Chondrocyte (in vitro differentiated cells): ENCODE measurements at places on chromosomes 13 and 19.

DNA sequence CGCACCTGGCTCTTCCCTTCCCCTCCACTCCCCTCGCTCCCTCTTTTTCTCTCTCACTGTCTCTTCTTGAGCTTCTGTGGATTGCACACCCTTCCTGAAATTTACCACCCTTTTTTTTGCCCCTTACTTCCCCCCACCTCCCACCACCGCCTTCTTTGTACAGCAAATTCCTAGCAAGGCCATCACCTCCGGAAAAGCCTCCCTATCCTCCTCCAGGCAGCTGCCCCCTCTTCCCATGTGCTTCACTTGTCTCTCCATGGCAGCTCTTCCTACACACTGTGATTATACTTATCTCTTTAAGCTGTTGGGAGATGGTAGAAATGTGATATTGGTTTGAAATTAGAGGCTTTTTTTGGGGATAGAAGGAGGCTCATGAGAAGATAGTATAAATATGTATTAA lies 28.3 kb upstream of the KCTD4 start:
- DNase-seq: no peak

- no peak for DNase-seq
Observed at GRCh38 chr13:45903051-45903813, 51.7 kb upstream of the SIAH3 start.

GRCh38 chr13:61954092-61954491 lies 538.4 kb upstream of the PCDH20 start:
- no peak for DNase-seq

DNA sequence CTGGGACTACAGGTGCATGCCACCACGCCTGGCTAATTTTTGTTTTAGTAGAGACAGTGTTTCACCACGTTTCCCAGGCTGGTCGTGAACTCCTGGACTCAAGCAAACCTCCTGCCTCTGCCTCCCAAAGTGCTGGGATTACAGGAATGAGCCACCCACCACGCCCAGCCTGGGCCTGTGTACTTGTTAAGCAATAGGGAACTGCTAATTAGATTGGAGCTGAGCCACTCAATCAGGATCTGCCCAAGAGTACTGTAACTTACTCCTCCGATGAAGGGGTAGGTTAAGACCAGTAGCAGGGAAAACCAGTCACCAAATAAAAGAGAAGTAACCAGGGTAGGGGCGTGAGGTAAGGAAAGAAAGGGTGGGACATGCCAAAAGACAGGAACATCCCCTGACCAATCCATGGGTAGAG lies 2.3 kb downstream of the DDX39A start:
- DNase-seq: no peak

DNA sequence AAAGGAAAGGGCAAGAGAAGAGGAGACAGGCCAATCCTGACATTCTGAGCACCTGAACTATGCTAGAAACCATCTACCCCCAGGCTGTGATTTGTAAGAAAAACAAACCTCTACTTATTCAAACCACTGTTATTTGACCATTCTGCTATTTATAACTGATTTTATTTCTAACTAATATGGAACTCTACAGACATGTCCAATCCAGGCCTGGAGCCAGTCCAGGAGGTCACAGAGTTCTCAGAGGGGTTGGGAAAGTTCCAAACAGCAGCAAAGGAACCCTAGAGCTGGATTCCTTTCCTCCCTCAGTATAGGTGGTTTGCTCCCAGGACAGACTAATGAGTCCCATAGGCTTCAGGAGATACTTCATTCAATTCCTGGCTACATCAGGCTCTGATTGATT lies 24.2 kb downstream of the SIAH3 start:
- DNase-seq: no peak

DNA sequence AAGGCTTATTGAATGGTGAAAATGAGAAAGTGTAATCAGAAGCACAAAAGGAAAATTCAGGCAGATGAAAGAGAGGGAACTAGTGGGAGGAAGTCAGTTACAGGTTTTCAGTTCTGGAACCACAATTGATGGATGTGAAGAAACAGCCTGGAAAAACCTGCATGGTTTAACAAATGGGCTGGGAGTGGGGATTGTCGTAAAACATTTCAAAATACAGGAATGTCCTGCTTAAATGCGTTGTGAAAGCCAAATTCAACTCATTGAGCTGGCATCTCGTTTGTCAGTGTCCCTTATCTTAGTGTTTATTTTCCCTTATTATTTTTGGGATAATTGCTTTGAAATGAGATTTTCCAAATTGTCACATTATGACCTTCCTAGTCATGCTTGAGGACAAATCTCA lies 106.5 kb upstream of the RFC3 start:
- DNase-seq: no peak

DNA sequence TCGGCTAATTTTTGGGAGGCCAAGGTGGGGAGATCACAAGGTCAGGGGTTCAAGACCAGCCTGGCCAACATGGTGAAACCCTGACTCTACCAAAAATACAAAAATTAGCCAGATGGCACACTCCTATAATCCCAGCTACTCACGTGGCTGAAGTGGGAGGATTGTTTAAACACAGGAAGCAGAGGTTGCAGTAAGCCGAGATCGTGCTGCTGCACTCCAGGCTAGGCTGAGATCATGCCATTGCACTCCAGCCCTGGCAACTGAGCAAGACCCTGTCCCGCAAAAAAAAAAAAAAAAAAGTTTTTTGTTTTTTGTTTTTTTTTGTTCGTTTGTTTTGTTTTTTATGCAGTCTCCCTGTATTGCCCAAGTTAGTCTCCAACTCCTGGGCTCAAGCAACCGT lies 21.2 kb downstream of the MAST1 start:
- no peak for DNase-seq

DNA sequence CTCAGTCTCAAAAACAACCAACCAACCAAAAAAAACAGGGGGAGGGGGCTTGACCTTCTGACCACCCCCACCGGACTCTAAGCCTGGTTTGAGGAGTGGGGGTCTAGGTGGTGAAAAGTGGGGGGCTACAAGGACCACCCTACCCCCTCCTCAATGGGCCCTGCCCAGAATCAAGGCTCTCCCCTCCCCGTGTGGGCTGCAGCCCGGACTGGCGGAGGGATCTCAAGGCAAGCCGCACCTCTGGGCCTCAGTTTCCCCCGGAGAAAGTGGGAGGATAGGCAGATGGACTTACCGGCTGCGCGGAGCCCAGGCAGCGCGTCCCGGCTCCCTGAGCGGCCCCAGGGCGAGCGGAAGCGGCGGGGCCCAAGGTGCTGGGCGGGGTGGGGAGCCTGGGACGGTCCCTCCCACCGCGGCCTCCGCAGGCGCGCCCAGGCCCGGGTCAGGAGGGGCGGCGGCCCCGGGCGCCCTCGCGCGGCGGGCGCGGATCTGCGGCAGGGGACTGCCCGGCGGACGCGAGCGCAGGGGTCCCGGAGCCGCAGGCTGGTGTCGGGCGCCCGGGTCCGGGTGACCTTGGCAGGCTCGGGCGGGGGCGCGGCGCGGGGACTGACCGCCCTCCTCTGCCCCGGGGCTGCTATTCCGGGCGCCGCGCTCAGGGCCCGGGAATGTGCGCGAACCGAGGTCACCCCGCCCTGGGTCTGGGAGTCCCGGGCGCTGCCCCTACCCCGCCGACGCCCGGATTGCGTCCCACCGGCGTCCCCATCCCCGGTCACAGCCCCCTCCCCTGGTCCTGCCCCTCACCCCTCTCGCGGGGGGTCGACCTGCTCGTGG lies at the start of gene ADAMTSL5:
Gene ADAMTSL5, minus strand, starts transcription at position 349 of the 828 bp plus-strand sequence. CDS start 2,076 bp downstream, outside the sequence.
- DNase-seq: no peak

GRCh38 chr19:4229179-4229931 lies at the start of gene EBI3:
EBI3 (plus strand) TSS chr19:4229523; CDS start chr19:4229551, 28 bp downstream.
- no peak for DNase-seq

- no peak for DNase-seq
Observed at GRCh38 chr13:107884564-107884963, 330.8 kb downstream of the LIG4 start.

- DNase-seq: no peak
Observed at GRCh38 chr13:42892760-42893159, 99.3 kb downstream of the EPSTI1 start.

DNA sequence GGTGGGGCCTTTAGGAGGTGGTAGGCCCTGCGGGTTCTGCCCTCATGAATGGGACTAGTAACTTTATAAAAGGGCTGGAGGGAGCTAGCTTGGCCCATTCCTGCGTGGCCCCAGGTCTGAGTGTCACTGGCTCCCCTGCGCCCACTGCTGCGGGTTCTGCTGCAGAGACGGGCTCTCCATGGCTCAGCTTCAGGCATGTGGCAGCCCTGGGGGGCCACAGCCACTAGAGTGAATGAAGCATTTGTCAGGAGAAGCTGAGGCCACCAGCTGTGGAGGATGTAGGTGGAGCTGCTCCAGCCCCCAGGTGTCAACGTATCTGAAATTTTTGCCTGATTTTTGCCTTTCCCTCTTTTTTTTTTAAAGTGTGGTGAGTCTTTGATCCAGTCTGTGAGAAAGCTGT lies 119.1 kb downstream of the SOX1 start:
- no peak for DNase-seq

DNA sequence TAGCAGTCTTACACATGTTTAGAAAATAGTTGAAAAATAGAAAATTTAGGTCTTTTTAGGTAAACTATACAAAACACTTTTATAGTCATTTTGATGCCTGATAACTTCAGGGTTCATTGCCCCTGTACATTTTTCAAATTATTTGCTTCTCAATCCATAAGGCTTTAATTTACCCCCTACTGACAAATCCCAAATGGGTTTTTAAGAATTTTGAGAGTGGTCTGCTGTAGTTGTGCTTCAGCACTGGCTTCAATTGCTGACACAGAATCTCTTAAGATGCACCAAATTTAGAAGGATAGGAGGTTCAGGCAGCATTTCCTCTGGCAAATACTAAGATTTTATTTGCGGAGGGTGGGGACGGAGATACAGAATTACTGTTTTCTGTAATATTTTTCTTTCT lies 89.4 kb downstream of the PCCA start:
- no peak for DNase-seq

- no peak for DNase-seq
Observed at GRCh38 chr13:20369886-20370361, 137.8 kb upstream of the GJB6 start.

GRCh38 chr19:52896431-52897137 lies 851 bp downstream of the ZNF320 start:
- no peak for DNase-seq

DNA sequence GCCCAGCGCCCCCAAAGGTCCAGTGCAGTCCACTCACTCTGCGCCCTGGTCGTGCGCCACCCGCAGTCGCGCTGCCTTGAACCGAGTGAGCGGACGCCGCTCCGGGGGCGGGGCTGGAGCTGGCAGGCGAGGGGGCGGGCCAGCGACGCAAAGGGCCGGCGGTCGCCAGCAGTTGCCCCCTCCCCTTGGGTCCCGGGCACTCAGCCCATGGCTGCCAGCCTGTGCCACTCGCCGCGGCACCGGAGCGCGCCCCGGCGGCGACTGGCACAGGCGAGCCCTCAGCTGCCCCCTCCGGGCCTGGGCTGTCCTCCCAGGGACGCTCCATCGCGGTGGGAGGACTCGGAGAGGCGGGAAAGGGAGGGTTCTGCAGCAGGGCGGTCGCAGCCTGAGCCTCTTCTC lies at the start of gene S1PR5:
Gene S1PR5, minus strand, starts transcription at position 87 of the 399 bp plus-strand sequence. CDS start 2,436 bp downstream, outside the sequence.
- no peak for DNase-seq

DNA sequence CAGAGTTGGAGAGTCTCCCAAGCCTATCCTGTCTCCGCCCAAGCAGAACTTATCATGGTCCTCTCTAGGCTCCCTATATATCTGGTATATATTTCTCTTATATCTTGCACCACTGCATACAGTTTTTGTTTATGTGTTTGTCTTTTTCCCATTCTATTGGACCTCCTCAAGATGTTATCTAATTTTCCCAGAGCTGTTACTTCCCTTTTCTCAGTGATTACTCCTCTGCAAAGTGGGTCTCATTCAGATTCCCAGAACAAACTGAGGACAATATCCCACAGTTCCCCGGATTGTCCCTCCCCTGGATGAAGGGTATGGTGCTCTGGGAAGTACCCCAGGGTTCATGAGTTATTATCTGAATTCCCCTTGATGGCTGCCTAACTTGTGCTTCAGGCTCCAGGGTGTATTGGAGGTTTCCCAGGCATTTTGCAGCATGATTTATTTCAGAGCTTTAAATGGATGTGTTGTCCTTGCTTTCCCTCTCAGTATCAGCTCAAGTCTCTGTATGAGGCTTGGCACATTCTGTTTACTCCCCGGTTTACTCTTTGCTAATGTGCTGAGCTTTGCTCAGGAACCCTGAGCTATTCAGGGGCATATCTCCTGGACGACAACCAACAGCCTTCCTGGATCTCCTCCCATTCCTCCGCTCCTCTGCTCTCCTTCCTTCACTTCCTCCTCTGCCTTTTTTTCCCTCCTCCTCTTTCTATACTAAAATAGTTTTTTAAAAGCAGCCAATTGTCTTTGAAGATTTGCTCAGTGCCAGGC lies 329.3 kb downstream of the SPRY2 start:
- no peak for DNase-seq
